Prostate gland (tissue), 2 donors: ENCODE measurements at places on chromosomes 12 and 14.

DNA sequence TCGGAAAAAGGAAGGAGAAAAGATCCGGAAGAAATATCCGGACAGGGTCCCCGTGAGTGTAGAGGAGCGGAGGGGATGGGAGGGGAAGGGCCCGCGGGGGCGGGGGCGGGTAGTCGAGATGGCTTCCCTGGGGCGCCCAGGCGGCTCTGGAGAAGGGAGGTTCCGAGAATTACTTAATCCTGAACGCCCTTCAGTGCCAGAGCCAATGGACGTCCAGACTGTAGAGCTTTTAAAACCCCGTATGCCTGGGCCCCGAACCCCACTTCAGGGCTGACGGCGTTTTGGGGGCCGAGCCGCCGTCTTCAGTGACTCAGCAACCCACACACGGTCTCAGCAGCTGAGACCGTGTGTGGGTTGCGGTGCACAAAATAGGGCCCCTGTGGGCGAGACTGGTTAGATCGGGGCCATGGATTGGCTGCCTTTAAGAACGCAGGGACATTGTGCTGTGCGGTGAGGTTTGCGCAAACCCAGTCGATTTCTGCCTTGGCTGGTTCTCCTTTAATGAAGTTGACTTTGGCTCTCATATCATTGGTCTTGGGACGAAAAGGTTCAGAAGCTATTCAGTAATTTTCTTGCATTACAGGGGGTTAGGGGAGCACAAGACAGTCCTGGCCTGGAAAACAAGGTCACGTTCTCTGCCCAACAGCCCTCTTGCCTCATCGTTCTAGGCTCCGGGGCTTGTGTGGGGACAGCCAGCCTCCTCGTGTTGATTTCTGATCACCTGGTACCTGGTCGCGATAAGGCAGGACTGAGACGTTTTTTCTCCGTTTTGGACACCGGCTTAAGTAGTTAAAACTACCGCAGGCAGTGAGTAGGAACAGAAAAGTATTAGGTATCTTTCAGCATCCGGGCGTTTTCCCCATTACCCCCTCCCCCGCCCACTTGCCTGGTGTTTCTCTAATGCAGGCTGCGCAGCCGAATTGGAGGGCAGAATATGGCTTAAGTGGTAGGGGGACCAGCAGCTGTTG, 775 bp downstream of the GABARAPL1 start:
- peak; percentile 70 for DNase-seq

DNA sequence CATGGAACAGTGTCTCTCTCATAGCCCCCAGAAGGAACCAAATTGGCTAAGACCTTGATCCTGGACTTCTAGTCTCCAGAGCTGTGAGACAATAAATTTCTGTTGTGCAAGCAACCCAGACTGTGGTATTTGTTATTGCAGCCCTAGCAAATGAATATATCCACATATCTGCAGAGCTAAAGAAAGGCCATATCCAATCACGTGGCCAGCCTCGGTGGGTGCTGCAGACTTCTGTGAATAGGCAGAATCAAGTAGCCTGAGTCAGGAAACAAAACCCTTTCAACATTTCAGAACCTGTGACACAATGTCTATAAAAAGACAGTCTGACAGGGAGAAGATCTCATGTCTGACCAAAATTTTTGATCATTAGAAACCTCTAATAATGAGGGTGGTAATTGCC, 71.0 kb upstream of the CPM start:
- DNase-seq: no peak

DNA sequence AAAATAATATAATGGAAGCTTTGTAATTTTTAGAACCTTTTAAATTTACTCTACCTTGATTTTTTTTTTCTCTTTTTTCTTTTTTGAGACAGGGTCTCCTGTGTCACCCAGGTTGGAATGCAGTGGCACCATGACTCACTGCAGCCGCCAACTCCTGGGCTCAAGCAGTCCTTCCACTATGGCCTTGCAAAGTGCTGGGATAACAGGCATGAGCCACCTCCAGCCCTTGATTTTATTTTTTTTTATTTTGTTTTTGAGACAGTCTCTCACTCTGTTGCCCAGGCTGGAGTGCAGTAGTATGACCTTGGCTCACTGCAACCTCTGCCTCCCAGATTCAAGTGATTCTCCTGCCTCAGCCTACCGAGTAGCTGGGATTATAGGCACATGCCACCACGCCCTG, 65.3 kb upstream of the TRAF3 start:
- no peak for DNase-seq

GRCh38 chr12:118694128-118694775, 287.1 kb upstream of the SRRM4 start:
- no peak for DNase-seq

DNA sequence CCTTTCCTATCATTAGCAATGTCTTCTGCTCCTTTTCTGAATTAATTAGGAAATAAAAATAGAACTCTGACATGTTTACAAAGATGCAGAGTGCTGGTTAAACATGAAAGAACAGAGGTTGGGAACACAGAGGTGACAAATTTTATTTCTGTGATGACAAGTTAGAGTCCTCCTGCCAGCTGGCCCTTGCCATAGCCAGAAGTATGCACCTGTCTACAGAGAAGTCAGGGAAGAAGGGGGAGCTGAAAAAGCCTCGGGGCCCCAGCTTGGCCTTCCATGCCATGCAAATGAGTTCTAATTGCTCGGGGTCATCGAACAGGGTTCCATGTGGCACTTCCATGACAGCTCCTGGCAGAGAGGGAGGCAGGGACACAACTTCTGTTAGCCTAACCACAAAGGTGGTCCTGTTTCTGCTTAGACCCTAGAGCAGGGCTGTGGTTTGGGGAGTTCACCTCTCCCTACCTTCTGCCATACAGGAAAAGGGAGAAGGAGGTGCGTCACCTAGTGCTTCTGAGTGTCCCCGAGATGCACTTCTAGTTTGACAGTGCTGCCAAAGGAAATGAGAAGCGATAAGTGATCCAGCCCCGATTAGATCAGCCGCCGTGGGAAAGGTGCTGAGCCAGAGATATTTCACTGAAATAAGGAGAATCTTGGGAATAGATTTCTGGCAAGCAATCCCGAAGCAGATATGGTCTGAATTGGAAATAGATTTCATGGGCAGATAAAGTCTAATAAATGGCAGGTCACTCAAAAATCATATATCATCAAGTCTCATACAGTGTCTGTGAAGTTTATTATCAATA, 155.8 kb upstream of the FOXN3 start:
- DNase-seq: peak; percentile 58

DNA sequence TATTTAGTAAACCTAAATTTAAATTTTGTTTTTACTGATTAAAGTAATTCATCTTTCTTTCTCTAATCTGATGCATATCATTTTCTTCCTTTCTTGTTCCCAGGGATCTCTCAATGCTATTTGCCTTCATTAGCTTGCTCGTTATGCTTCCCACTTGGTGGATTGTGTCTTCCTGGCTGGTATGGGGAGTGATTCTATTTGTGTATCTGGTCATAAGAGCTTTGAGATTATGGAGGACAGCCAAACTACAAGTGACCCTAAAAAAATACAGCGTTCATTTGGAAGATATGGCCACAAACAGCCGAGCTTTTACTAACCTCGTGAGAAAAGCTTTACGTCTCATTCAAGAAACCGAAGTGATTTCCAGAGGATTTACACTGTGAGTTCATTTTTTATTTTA, 48.6 kb downstream of the VEZT start:
- no peak for DNase-seq

DNA sequence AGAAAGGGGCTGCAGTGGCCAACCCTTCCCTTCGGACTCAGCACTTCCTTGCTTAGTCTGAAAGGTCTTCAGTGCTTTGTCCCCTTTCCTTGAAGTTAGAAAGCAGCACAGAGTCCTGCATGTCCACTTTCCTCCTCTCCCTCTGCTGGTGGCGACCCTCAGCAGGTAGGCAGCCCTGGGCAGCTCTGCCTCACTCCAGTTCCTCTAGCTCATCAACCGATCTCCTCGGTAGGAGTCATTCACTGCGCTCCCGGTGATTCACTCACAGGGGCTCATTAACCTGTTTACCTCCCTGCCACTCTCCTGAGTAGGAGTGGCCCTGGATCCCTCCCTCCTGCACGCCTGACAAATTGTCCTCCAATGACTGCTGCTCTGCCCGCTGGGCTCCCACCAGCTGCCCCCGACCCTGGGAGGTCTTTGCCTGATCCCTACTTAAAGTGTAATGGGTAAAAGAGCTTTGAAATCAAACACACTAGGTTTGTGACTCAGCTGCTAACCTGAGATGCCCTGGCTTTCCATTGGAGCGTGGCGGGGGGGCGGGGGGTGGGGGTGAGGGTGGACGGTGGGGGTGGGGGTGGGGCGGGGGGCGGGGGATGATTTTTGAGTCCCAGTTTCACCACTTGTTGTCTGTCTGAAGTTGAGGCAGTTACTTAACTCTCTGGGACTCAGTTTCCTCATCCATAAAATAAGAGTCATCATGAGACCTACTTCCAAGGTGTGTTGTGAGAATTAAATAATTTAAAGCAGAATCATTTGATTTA, 4.2 kb downstream of the SCNN1A start:
- DNase-seq: peak; percentile 92

DNA sequence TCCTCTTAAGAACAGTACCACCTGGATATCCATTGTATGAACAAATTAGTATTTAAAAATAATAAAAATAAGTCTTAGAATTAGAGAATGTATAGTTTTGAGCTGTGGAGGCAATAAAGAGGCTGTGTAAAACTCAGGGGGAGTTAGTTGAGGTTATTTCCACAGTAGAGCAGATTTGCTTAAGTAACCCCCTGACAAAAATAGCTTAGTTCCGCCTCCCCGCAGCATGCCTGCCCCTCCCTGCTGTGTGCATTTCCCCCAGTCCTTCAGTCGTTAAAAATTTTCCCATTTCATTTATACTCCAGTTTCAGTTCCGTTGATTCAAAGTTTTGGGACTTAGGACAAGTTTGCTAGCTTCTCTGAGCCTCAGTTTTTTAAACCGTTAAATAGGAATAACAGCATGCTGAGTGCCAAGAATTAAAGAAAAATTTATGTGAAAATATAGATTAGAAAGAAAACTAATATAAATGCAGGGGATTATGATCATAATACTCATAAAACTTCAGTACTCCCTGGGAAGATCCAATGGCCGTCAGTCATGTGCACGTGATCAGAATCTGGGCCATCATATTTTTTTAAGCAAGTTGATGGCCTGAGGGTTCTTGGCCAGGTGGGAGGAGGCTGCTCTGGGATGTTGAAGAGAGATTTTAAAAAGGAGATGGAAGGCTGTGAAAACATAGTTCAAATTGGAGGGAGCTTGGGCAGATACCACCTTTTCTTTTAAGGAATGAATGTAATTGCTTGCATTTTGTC, 14.5 kb upstream of the SLC38A2 start:
- no peak for DNase-seq

DNA sequence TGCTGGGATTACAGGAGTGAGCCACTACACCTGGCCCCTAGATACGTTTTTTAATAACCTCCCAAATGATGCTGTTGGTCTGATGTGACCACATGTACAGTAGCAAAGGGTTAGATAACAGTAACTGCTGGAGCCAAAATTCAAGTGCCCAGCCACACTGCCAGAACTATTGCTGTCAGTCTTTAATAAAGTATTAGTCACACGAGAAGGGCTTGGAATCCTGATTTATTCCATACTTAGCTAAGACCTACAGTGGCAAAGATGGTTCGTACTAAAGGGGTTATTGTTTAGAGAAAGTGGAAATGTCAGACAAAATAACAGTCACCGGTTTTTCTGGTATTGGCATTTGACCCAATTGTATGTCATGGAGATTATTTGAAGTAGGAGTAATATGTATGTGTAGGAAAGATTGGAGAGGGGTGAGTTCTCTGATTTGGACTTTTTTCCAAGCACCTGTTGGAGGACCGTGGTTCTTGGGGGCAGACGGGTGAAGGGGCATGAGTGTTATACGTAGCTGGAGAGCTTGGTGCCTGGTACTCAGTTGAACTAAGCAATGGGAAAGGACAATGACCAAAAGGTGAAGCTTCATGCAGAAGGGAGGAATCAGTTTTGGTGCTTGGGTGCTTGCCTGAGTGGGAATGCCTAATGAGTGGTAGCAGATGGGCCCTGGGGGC, 9.7 kb downstream of the TUBA1C start:
- no peak for DNase-seq

GRCh38 chr14:83260751-83261150, 1727.1 kb upstream of the SEL1L start:
- no peak for DNase-seq
